ENCODE measurements at places on chromosomes 4 and X.

DNA sequence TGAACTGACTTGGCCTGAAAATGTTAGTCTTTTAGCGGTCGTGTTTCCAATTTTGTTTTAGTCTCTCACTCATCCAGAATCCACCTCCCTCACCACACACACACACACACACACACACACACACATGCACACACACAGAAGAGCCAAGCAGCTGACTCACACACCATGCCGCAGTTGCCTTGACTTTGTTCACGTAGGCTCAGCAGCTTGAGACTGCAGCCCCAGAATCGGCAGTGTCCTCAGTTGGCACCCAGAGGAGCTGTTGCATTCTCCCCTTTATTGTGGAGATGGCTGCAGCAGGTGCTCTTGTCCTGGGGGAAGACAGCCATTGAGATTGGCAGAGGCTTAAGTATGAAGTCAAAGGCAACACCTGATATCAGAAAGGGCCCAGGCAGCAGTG, 20.9 kb upstream of the XPNPEP2 start:
- no peak for DNase-seq

- DNase-seq: no peak
Observed at GRCh38 chr4:10704430-10704810, 19.9 kb upstream of the CLNK start.

GRCh38 chr4:185472103-185472542, 590 bp upstream of the CCDC110 start:
- no peak for DNase-seq

GRCh38 chrX:80578517-80579105, 158.4 kb downstream of the TENT5D start:
- DNase-seq: no peak

DNA sequence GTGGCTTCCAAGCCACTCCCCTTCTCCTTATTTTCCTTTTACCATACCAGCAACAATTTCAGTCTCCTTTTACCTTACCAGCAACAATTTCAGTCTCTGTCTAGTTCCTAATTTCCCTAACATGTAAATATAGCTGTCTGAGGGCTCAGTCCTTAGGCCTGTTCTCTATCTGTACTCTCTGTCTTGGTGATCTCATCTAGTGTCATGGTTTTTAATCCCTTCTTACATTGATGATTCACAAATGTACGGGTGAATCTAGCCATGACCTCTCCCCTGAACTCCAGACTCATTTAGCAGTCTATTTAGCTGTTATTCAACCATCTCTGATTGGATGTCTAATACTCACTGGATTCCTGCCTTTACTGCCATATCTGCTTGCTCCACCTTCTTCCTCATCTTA, 7.2 kb downstream of the IL15 start:
- no peak for DNase-seq

- DNase-seq: no peak
Observed at GRCh38 chrX:118211891-118212816, 95.5 kb upstream of the KLHL13 start.

DNA sequence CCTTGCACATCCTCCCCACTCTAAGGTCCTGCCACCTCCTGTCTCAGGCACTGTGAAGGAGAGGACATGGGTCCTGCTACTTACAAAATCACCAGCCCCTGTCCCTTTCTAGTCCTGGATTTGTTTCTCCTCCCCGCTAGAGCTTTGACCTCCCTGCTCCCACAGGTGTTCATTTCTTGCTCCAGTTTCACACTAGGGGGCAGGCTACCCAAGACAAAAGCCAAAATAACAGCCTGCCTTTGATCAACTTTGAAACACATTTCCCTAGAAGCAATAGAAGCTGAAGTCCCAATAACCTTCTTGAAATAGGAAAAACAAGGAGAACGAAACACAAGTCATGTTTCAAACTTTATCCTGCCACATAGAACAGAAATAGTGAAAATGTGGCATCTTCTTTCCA, 164.4 kb downstream of the QDPR start:
- DNase-seq: no peak

GRCh38 chr4:138112389-138112788, 129.8 kb downstream of the SLC7A11 start:
- DNase-seq: no peak

DNA sequence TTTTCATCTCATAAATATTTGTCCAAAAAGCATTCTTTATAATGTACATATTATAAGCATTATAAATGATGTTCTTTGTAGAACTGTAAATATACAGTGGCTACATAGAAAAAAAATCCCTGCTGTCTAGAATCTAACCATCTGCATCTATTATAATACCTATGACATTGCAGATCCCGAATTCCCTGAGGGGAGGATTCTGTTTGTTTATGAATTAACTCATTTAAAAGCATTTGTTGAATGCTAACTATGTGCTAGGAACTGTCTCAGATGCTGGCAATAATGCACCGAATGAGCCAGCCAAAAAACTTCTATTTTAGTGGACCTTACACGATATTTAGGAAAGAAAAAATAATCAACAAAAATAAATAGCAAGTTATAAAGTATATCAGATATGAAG, 189.6 kb downstream of the PACRGL start:
- no peak for DNase-seq

- DNase-seq: no peak
Observed at GRCh38 chrX:21735038-21735767, 22.7 kb downstream of the SMPX start.

DNA sequence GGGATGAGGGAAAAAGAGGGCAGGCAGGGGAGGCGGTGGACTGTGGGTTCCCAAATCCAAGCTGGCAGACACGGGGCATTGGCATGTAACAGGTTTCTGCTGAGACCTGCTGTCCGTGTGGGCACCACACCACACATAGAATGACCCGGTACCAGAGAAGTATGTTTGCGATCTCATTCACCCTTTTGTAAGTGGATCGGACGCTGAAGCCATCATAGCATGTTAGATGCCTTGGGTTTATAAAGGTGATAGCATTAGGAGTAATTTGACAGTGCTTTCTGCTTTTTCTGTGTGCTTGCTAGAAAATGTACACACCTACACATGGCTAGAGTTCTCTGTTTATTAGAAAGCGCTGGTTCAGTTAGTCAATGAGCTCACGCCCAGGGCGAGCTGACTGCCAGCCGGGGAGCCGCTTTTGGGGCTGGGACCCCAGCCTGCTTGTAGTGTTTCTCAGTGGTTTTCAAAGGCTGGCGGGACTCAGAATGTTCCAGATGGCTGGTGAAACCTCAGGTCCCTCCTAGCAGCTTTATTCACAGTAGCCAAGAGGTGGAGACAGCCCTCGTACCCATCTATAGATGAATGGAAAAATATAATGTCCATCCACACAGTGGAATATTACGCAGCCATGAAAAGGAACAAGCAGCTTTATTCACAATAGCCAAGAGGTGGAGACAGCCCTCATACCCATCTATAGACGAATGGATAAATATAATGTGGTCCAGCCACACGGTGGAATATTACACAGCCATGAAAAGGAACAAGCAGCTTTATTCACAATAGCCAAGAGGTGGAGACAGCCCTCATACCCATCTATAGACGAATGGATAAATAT, 579 bp downstream of the IL3RA start:
- DNase-seq: no peak

GRCh38 chr4:135552131-135552530, 1350.5 kb upstream of the PABPC4L start:
- no peak for DNase-seq

GRCh38 chrX:3963980-3964379, 250.5 kb upstream of the PRKX start:
- no peak for DNase-seq

DNA sequence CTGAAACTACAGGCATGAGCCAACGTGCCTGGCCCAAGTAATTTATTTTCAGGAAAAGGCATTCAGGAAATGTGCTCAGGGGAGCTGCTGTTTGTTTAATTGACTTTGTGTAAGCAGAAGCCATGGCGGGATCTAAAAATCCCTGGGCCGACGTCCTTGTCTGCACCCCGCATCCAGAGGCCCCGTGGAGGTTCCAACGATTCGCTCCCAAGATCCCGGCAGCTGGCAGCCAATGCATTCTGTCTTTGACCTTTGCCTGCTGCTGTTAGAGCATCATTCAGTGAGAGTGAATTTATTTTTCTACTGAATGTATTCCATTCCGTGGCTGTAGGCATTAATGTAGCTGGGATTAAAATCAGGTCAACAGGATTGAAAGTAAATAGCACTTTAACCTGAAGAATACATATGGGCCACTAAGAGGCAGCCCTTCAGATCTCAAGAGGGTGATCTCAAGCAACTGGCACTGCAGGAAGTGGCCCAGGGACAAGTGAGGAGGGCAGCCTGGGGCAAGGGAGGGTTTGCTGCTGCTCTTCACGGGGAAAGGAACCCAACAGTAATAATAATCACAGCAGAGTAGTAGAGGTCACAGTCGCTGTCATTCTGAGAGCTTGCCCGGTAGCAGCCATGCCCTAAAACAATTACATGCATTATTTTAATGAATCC, 75.2 kb downstream of the PSAPL1 start:
- no peak for DNase-seq

- no peak for DNase-seq
Observed at GRCh38 chr4:65951177-65951576, 280.9 kb upstream of the EPHA5 start.

DNA sequence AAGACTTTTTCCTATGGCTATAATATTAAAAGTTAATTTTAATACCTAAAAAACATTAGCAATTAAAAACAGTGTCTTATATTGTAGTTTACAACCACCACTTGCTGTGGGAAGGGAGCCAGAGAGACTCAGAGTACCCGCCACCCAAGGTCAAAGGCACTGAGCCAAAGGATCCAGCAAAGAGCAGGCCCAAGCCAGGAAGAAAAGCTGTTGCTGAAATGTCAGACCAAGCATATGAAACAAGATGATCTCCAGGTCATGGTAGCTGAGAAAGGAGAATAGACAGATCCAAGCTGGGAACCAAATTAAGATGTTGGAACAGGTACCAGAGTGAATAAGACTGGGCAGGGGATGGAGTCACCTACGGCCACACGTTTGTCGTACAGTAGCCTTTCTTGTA, 18.8 kb upstream of the ATOH1 start:
- no peak for DNase-seq

DNA sequence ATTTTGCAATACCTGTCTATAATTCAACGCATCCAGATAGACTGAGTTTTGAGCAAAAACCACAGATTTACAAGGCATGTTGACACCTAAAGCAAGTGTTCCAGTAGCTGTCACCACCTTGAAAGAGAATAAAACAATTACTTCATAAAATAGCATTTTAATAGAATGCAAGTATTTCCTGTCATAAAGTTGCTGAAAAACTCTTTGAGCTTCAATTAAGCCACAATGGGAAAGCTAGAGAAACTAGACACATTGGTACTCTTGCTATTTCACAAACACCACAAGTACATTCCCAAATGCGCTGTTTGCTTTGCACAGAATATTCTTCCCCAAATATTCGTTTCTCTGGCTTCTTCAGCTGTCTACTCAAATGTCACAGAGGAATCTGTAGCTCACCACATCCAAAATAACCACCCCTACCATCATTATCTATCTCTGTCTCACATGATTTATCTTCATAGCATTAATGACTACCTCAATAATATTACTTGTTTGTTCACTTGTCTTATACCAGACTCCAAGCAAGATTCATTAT, 70.3 kb downstream of the DDX60 start:
- DNase-seq: no peak

DNA sequence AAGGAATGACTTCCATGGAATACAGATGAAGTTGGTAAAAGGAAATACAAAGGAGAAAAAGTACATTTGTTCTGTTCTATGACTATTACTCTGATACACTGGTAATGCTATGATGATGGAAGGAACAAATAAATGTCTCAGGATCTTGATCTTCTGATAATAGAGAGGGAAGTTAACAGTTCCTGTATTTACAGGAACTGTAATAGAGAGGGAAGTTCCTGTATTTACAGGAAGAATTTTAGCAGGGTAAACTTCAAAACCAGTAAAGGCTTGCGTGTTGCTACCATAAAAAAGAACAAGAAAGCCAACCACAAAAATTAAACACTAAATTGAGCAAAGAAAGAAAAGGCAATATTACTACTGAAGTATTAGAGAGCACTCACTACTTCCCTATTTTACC, 91.7 kb upstream of the HPGD start:
- no peak for DNase-seq

DNA sequence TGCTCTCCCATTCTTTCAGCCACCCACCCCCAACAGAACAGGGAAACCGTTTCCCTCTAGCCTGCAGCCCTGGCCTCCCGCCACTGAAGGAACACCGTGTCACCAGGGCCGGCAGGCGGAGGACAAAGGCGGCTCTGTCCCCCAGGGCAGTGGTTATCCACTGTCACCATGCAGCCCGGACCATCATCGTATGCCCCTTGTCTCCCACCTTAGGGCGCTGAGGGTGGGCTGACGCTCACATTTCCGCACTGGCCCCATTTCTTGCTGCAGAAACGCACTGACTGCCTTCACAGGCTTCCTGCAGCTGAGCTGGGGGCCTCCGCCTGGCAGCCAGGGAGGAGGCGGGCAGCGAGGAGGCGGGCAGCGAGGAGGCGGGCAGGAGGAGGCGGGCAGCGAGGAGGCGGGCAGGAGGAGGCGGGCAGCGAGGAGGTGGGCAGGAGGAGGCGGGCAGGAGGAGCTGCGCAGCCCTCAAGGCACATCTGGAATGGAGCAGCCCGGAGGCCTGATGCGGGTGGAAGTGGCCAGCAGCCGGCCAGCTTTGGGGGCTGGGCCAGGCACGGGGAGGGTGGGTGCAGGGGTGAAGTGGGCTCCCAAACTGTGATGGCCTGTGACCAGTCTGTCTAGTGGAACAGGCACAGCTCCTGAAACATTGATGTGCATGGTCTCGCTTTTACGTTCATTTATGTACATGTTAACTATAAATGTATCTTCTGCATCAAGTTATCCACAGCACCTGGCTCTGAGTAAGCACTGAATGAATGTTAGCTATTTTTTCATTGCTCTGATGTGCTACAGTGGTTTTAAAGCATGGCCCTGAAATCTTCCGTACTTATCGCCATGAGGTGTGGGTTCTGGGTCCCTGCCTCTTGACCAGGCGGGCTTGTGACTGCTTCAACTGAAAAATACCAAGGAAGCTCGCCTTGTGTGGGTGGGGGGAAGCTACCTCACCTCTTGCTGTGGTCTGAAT, 20.6 kb upstream of the KIAA0232 start:
- no peak for DNase-seq

GRCh38 chrX:19443869-19444526, 71.3 kb downstream of the MAP3K15 start:
- no peak for DNase-seq

- no peak for DNase-seq
Observed at GRCh38 chr4:183971929-183972490, 66.9 kb downstream of the STOX2 start.

DNA sequence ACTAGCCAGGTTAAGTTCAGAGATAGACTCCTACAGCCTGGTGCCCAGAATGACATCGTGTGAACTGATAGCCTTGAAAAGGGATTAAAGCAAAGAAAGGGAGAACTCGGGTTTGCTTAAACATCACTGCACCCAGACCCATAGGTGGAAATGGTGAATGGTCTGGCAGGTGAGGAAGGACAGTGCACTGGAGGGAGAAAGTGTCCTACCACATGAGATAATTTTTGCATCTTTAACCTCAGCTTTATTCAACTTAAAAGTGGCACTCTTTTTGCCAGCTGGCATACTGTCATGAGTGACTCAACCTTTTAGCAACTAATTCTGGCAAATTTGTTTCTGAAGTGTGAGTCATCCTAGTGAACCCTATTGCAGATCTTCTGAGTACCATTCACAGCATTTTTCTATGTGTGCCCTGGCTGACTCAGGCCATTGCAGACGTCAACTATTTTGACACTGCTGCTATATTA, 53.0 kb upstream of the DAPP1 start:
- DNase-seq: no peak

GRCh38 chr4:174214101-174214878, 69.2 kb downstream of the FBXO8 start:
- DNase-seq: no peak

GRCh38 chr4:148998719-148999118, 556.5 kb upstream of the NR3C2 start:
- no peak for DNase-seq

GRCh38 chr4:82620126-82620735, 58.4 kb upstream of the TMEM150C start:
- no peak for DNase-seq

Measured in stimulated activated CD8-positive, alpha-beta memory T cell treated with anti-CD3 and anti-CD28 coated beads, Interleukin-4, amount 100 ng/mL, for 1 hour (primary cell).